ENCODE measurements at places on chromosomes 3 and 15. TPM values are rescaled to one million over a fixed set of nuclear protein-coding genes. Genes with fewer than 3 reads are reported as not detected.

The SUSD5 gene
- total RNA-seq = 7.4 TPM

The CSPG5 gene
- 206 TPM for total RNA-seq

The CFAP100 gene
- 6.5 TPM for total RNA-seq

The SHC4 gene
- 10.1 TPM for total RNA-seq
